ENCODE measurements at places on chromosomes 6 and 20. TPM values are rescaled to one million over a fixed set of nuclear protein-coding genes. Genes with fewer than 3 reads are reported as not detected.
A peak's percentile ranks its signal among the peaks of the same experiment; 100 is the strongest.

DNA sequence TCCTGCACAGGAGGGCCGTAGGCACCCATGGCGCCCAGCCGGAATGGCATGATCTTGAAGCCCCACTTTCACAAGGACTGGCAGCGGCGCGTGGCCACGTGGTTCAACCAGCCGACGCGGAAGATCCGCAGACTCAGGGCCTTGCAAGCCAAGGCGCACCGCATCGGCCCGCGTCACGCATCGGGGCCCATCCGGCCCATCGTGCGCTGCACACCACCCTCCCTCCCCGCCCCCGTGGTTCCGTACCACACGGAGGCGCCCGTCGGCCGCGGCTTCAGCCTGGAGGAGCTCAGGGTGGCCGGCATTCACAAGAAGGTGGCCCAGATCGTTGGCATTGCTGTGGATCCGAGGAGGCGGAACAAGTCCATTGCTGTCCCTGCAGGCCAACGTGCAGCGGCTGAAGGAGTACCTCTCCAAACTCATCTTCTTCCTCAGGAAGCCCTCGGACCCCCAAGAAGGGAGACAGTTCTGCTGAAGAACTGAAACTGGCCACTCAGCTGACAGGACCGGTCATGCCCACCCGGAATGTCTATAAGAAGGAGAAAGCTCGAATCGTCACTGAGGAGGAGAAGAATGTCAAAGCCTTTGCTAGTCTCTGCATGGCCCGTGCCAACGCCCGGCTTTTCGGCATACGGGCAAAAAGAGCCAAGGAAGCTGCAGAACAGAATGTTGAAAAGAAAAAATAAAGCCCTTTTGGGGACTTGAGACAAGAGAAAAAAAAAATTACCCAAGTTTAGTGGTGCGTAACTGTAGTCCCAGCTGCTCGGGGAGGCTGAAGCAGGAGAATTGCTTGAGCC, 9.9 kb upstream of the NCOA5 start:
- no peaks in the 10 kb centered on the region for H3K36me3 ChIP-seq
- H3K4me3 ChIP-seq, result peak overlapping the region; percentile 46
- no peaks in the 10 kb centered on the region for H3K27me3 ChIP-seq
- H3K4me1 ChIP-seq, result no peaks in the 10 kb centered on the region

DNA sequence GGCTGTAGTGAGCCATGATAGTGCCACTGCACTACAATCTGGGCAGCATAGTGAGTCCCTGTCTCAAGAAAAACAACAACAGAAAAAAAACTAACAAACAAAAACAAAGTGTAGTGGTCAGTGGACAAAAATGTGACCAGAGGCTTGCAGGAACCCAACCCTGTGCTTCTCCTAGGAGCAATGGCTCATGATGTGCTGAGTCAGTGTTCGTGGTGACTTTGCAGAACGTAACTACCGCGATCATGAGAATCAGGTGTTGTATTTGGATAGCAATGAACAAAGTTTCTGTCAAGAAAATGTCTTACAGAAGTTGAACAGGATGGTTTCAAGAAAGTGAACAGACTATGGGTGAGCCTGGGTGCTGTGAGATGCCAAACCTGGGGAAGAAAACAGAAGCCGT, 18.5 kb upstream of the FOXC1 start:
- no peaks in the 10 kb centered on the region for H3K27me3 ChIP-seq
- no peaks in the 10 kb centered on the region for H3K4me1 ChIP-seq

Gene DEFB124
- total RNA-seq, result not detected

DNA sequence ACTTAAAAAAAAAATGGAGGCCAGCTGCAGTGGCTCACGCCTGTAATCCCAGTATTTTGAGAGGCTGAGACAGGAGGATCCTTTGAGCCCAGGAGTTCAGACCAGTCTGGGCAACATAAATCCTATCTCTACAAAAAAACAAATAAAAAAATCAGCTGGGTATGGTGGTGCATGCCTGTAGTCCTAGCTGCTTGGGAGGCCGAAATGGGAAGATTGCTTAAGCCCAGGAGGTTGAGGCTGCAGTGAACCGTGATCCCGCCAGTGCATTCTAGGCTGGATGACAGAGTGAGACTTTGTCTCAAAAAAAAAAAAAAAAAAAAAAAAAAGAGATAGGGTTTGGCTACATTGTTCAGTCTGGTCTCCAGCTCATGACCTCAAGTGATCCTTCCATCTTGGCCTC, 29.7 kb downstream of the MYO6 start:
- H3K4me3 ChIP-seq, result no peak overlapping the region
- no peak for DNase-seq
- H3K36me3 ChIP-seq, result no peaks in the 10 kb centered on the region
- no peaks in the 10 kb centered on the region for H3K27me3 ChIP-seq
- no peaks in the 10 kb centered on the region for H3K4me1 ChIP-seq
- H3K27ac ChIP-seq, result no peak overlapping the region

Measured in H9 (cell line).